Activated gamma-delta T cell (primary cell): ENCODE measurements at places on chromosomes 3 and 15.

DNA sequence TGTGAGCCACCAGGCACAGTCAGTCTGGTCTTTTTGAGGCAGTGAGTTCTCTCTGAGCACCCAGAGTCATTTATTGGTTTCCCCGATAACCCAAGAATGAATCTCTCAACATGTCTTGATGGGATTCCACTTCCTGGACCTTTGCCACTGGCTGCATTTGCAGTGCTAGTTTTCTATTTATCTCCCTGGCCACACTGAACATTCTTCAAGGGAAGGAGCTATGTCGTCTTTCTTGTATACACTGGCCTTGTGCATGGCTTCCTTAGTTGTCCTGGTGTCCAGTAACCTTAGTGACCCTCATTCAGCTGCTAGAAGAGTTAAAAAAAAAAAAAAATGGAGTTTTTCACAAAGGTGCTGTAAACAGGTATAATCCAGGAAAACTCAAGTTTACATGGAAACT is 64.9 kb upstream of the CMTM7 start:
- no peak for DNase-seq

- DNase-seq = no peak
These were observed 3.7 kb downstream of the SEMA3G start for GRCh38 chr3:52441091-52441771.

- DNase-seq = no peak
These were observed 336.1 kb downstream of the FOXP1 start for GRCh38 chr3:71247221-71247957.

DNA sequence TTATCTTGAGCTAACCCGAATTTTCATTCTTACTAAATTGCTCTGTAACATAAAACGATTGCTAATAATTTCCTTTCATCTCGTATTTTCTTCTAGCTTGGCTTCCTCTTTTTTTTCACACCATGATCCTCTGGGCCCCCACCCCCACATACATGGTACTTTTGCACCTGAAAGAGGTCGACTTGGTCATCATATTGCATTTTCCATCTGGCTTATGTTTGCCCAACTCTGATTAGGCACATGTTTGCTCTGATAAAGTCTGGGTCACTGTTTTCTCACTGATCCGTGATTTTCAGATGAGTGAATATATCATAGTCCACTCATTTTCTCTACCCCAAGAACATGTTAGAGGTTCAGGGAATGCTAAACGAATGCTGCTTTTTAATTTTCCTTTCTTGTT is 49.5 kb downstream of the ARRDC4 start:
- DNase-seq = no peak

DNA sequence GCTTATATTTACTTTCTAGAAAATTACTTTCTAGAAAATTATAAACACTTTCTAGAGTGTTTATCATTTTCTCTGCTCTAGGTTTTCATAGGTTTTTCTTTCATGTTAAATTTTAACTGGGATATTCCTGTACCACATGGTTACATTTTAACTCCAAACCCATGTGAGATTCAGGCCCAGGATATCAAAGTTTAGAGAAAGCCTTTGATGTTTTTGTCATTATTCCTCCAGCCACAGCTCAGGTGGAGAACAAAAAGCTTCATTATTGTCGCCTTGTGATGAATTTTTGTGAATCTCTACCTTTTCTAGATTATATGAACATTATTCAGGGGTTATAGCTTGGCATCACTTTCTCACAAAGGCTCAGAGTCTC is 816.0 kb downstream of the SQOR start:
- no peak for DNase-seq

DNA sequence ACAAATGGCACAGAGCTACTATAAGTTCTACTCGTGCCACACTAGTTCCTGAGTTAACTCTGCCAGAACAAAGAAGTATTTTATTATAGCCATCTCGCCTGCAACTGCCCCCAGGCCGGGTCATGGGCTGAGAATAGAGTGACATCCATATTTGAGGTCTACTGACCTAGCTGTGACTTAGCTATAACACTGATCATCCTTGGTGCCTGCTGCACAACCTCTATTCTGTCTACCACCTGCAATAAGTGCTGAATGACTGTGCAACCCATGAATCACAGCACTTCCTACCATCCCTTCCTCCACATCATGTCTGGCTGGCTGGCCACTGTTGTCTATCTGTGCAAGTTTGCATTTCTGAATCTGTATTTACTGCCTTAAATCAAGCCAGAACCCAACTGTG is 506.5 kb upstream of the TBL1XR1 start:
- DNase-seq = no peak

DNA sequence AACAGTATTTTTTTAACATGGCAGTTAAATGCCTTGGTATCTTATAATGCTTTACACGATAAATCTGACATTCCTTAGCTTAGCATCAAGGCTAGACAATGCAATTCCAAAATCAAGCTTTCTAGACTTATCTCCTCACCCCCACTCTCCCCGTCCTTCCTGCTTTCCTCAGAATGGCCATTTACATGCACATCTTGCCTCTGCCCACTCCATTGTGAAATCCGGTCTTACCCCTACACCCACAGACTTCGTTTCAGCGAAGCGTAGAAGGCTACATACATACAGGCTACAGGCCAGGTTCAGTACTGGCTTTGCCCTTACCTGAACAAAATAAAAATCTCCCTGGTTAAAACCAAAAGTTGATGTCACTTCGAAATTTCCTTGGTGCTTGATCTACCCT is 58.6 kb upstream of the SLC12A8 start:
- no peak for DNase-seq

DNA sequence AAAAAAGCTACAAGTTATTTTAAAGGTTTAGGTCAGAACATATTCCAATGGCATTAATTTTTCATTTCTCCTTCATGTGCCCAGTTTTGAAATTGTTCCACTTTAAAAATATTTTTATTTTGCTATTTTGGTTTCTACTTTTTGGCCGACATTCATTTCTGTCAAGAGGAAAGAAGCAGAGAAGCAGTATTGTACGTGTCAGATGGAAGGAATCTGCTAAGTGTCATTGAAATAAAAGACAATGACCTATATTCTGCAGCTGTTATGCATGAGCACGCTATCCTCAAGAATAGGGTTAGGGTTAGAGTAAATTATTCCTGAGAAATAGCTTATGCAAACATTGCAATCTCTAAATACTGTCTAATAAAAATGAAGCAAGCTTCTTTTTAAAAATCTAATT is 941.7 kb downstream of the TUSC7 start:
- DNase-seq = no peak

DNA sequence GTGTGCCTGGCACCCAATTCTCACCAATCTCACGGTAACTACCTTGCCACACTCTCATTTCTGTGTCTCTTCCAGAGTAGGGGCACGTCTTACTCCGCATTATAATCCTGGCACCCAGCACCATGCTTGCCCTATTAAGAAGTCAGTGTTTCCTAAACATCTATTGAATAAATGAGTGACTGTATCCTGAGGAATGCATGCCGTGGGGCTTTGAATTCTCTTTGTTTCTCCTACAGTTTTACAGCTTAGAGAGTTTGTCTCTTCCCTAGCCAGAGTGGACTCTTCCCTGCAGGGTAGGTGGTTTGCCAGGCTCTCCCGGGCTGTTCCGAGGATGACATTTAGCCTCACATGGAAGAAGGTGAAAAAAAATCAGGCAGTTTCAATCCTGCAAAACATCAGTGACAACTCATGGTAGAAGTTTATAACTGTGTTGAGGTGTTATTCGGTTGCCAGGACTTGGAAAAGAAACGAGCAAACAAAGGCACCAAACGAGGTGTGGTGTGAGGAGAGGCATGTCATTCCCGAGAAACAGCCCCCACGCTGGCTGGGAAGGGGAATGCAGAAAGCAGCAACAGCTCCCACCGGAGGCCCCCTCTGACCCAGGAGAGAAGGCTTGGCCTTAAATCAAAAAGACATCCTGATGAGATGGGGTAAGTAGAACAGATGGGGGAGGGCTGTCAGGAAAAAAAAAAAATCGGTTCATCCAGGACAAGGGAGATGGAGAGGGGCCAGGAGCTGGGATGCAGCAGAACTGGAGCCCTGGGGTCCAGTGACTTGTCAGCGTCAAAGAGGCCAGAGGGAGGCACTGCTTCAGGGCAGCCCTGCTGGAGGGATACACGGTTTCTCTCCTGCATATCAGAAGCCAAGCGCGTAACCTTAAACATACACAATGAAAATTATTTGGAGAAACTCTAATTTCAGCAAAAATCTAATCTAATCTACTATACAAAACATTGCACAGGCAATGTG is 168.4 kb upstream of the ARRDC4 start:
- DNase-seq = no peak

DNA sequence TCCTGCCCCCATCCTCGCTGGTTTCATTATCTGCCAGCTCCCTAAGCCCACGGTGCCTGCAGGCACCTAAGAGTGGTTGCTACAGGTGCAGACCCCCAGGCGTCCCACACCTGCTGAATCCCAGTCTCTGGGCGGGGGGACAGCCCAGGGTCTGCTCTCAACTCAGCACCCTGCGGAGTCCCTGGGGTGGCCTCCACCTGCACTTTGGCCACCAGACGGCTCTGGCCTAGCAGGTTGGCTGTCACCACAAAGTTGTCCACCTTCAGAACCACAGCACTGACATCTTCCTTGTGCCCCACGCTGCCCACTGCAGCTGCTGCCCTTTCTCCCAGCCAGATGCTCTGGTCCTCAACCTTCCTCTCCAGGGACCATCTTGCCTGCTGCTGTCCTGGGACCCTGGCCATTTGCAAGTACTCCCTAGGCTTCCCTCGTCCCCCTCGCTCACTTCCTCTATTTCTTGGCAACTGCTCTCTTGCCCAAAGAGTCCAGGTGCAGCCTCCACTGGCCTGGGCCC is 34.9 kb upstream of the SNRPA1 start:
- no peak for DNase-seq

DNA sequence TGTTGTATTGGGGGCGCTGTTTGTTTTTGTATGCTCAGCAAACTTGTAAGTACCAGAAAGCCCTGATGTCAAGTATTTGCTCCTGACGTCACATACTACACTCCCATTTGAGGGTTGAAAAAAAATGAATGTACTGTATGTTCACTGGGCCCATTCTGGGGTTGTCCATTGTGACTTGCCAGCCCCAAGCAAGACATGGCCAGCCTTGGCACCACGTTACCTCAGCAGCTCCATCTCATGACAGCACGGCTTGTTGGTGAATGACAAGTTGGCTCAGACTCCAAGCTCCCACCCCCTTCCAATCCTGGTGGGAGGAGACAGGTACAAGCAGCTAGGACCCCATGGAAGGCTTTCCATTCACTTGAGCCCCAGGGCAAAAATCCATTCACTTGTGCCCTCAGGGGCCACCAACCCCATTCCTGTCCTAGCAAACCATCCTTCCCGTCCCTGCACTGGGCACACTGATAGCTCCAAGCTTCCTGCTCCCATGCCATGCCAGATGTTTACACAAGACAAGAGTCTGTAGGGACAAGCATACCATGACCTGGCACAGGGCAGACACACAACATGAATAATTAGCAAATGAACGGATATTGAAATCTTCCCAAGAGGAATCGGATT is 1.6 kb downstream of the PHGR1 start:
- no peak for DNase-seq

GRCh38 chr15:50256188-50257041 is 9.1 kb downstream of the HDC start:
- DNase-seq = no peak

GRCh38 chr3:171883257-171883892 is 40.2 kb downstream of the TMEM212 start:
- DNase-seq = no peak

DNA sequence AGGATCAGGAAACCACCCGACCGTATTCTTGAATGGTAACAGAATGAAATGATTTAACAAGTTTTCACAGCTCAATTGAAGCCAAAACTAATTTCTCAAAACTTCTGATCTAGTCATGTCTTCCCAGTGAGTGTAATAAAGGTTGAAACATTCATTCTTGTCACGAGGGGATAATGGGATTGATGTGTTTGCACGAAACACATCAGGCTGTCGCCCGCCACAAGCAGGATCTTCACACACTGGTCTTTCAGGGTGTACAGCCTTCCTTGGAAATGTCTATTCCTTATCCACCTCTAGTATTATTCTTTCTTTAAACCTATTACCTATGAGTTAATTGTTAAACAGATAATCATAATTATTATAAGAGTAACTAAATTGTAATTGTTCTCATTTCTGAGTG is 94.3 kb downstream of the KCNAB1 start:
- DNase-seq = no peak

DNA sequence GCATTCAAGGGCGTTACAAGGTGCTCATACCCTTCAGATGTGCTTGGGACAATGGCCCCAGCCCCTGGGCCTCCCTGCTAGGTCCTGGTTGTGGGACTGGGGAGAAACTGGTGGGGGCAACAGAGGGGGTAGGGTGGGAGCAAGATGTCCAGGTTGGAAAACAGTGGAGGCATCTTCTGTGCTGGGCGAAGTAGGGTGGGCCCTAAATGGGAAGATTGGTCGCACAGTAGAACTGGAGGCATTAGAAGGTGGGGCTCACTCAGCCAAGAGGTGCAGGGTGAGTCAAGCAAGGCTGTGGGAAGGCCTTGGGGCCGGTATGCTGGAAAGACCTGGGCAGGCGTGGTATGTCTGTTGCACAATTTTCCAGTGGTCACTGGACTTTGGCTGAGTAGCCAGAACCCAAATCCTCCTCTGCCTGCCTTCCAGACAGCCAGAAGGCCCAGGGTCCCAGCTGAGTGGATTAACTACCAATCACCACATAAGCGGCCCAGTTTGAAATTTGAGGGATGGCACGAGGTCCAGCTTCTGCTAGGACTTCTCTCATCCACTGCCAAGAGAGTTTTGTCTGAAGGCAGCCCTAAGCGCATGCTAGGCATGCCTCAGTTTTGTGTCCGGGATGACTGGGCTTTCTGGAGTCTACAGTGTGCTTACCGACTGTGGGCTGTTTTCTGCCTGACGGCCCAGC is 74.5 kb downstream of the LSM3 start:
- no peak for DNase-seq

GRCh38 chr3:75015280-75015679 is 400.8 kb upstream of the CNTN3 start:
- DNase-seq = no peak

GRCh38 chr3:136838641-136839555 is 20.0 kb downstream of the SLC35G2 start:
- no peak for DNase-seq

DNA sequence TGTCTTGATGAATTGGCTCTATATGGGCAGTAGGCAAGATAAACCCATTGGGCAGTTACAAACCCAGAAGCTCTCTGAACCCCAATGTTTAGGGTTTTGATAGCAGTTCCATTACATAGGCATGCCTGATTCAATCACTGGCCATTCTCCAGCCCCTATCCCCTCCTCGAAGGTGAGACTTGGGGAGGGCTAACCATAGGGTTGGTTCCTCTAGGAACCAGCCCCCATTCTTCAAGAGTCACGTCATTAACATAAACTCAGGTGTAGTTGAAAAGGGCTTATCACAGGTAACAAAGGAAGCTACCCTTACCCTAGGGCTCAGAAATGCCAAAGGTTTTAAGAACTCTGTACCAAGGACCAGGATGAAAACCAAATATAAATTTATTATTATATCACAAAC is 353.1 kb downstream of the ERC2 start:
- DNase-seq = no peak

GRCh38 chr15:101031213-101031612 is 112.1 kb downstream of the LRRK1 start:
- DNase-seq = no peak

- DNase-seq = no peak
These were observed 176.0 kb upstream of the BCHE start for GRCh38 chr3:166013073-166013679.

GRCh38 chr3:188280627-188281026 is 126.7 kb downstream of the LPP start:
- no peak for DNase-seq
